ENCODE measurements at places on chromosomes 2 and 18.
A peak's percentile ranks its signal among the peaks of the same experiment; 100 is the strongest.

GRCh38 chr2:69013142-69013839, at the start of gene ANTXR1:
Gene ANTXR1, plus strand, starts transcription at chr2:69013179. Its CDS starts 321 bp downstream, at chr2:69013500.
- peak; percentile 72 for DNase-seq

DNA sequence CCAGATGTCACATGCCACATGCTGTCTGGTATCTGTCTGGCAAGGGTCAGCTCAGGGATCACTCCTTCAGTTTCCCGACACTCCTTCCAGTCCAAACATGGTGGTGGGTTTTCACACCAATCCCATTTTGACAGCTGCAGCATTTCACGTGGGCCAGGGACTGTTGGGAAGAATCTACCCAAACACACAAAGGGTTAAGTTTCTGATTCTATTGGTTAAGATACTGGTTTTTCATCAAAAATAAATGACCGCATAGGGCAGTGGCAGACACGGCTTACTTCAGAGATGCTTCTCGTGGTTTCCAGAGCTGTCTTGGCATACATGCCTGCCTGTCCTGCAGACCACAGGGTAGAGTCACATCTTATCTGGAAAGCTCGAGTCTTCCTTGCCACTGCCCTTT, 79.7 kb downstream of the PSMG2 start:
- DNase-seq: peak; percentile 21

DNA sequence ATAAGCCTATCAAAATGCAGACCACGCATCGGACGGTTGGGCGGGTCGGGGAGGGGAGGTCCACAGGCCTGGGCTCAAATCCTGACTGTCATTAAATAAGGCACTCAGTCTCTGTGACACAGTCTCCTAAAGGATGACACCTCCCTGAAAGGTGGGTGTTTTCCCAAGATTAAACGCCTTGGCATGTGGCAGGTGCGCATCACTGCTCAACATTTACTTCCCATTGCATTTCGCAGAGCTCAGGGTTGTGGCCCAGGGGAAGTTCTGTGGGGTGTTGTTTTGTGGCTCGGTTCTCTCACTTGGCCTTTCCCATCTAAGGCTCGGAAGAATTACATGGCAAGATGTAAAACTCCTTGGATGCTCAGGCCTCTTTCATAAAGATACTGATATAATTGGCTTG, 107.4 kb downstream of the NCK2 start:
- DNase-seq: no peak

DNA sequence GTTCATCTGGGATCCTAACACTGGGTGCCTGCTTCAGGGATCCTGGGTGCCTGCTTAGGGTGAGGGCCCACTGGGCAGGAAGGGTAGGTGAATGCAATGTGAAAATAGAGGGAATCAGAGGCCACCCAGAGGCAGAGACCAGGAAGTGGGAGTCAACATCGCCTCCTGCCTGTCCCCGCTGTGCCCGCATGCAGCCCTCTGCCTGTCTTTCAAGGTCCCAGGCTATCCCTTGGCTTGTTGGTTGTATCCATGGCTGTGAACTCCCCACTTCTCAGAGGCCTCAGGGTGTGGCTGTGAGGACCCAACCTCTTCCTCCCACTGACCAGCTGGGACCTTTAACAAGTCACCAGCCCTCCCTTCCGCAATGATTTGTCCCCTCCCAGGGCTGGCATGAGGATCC, 26.5 kb downstream of the PSD4 start:
- peak; percentile 65 for DNase-seq

GRCh38 chr2:37869304-37869703, 55.8 kb upstream of the RMDN2 start:
- no peak for DNase-seq

DNA sequence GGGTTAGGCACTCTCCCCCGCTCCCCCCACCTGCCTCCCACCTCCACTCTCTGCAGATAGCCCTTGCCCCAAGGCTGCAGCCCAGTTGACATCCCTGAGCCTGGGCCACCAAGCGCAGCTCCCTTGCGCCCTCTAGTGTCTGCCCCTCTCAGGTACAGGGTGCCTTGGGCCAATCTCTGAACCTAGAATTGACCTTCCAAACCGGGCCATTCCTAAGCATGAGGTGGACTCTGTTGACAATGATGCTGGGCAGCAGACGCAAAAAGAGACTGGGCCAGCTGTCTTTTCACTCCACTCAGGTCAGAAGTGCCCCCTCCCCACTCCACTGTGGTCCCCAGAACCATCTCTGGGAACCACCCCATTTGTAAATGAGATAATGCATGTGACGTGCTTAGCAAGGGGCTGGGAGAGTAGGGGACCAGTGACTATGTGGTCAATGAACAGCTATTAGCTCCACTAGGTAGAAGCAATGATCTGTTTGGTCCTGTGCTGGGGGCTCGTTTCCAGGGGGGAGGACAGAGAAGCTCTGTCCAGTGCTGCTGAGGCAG, 43.3 kb upstream of the PLB1 start:
- peak; percentile 94 for DNase-seq

DNA sequence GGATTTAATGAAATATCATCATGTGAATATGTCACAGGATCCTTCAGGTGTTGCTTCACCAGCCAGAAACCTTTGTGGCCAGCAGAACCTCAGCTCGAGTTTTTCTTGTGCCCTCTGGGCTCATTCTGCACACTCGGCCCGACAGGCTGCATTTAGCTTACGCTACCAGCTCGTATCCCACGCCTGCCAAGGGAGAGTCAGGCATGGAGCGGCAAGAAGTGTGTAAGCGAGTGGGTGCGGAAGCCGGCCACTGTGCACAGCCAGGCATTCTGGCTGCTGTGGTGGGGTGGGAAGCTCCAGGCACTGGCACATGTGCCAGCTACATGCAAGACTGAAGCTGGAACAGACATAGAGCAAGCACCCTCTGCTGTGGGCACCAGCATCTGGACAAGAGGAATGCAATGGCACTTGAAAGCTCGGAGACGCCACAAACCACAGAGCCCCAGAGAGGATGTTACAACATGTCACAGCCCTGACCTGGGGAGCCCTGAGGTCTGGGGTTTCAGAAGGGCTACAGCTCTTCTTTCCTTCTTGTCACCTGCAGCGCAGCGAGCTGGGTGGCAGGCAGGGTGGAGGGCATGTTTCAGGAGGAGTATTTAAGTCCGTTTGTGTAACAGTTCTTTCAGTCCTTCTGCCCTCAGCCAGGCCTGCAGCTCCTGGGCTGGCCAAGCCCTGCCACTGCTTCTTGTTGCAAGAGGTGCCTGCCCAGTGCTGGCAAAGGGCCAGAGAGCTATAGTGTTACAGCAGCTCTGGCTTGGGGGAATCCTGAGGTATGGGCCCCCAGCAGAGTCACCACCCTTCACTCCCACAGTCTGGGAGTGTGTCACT, 257.3 kb upstream of the HNMT start:
- peak; percentile 72 for DNase-seq

- DNase-seq: no peak
Measured at GRCh38 chr2:197242719-197243118, 67.9 kb downstream of the ANKRD44 start.
